Naive thymus-derived CD8-positive, alpha-beta T cell (primary cell): ENCODE measurements at places on chromosomes 1 and 21. TPM values are rescaled to one million over a fixed set of nuclear protein-coding genes. Genes with fewer than 3 reads are reported as not detected.

DNA sequence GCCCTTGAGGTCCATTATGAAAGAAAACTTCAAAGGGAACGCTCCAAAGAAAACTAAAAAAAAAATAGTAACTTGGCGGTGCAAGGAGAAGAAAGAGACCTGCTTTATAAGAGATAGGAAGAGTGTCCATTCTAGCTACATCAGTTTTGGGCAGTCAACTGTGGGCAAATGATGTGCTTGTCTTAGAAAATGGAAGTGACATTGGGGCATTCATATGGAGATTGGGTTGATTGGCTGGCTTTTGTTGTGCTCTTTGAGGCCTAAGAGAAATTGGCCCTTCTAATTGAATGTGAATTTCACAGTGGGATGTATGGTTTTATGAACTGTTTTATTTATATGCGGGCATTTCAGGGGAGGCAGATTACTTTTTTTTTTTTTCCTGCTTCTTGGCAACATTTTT is 13.2 kb downstream of the PPP1R12B start:
- DNase-seq: no peak

DNA sequence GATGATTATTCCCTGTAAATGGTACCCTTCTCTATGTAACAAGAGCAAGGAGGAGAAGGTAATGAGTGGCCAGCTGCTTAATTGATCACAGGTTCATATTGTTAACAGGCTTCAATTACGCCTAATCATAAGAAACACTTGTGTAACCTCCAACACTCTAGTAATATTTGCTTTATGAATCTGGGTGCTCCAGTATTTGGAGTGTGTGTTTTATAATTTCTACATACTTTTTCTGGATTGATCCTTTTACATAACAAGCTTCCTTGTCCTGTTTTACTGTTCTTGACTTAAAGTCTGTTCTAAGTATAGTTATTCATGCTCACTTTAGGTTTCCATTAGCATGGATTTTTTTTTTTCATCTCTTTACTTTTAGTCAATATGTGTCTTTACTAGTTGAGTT is 984.2 kb downstream of the AMY1C start:
- DNase-seq: no peak

DNA sequence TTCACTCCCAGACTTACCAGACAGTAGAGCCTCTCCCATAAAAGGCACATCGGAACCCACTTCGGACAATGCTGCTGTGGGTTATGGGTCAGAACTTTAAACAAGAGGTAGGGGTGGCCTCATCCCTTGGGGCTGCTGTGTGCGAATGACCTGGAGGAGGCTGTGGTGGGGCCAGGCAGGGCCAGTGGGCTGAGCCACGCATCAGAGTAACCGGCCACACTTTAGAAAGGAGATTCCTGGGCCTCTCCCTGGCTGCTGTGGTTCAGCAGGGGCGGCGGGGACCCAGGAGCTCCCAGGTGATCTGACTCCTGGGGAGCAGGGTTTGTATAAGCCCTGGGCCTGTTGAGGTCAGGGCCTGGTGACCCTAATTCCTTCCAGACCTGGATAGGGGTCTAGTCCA is 110.2 kb upstream of the C1orf174 start:
- no peak for DNase-seq

- DNase-seq: peak; percentile 23
These were observed at the start of gene IKBKE for GRCh38 chr1:206469933-206470691. TSS of gene IKBKE (plus strand) at chr1:206470476. CDS start at chr1:206473228, 2,752 bp downstream.

FHAD1 gene
- not detected for total RNA-seq
